ENCODE measurements at places on chromosomes 3 and 15. TPM values are rescaled to one million over a fixed set of nuclear protein-coding genes. Genes with fewer than 3 reads are reported as not detected.
A peak's percentile ranks its signal among the peaks of the same experiment; 100 is the strongest.

- H3K27me3 ChIP-seq, result no peaks in the 10 kb centered on the region
- H3K36me3 ChIP-seq, result no peaks in the 10 kb centered on the region
- peaks cover 64% of the 10 kb centered on the region for H3K4me1 ChIP-seq
- H3K4me3 ChIP-seq, result peak overlapping the region; percentile 76
Observed at GRCh38 chr3:56923526-56924224, 121.9 kb upstream of the ARHGEF3 start.

- H3K36me3 ChIP-seq, result peaks cover 7% of the 10 kb centered on the region
- DNase-seq, result no peak
- no peak overlapping the region for H3K27ac ChIP-seq
- H3K4me3 ChIP-seq, result no peak overlapping the region
- no peaks in the 10 kb centered on the region for H3K4me1 ChIP-seq
Observed at GRCh38 chr3:117281371-117281770, 571.8 kb downstream of the TUSC7 start.

DNA sequence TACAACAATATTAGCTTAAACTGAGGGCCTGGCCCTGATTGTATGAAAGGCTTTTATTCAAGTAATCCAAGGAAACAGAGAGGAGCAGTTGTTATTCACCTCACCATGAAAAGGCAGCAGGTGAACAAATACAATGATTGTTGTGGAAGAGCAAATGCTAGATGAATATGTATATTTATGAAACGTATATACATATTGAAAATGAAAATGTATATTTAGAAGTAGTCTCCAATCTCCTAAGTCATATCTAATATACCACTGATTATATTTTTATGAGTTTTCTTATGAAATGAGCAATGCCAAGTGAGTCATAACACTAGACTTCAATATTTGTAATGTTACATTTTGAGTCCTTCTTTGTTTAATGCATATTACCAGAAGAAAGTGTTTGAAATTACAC lies 116.2 kb upstream of the KCNMB2 start:
- H3K36me3 ChIP-seq, result no peaks in the 10 kb centered on the region
- DNase-seq, result no peak
- H3K27ac ChIP-seq, result no peak overlapping the region

DNA sequence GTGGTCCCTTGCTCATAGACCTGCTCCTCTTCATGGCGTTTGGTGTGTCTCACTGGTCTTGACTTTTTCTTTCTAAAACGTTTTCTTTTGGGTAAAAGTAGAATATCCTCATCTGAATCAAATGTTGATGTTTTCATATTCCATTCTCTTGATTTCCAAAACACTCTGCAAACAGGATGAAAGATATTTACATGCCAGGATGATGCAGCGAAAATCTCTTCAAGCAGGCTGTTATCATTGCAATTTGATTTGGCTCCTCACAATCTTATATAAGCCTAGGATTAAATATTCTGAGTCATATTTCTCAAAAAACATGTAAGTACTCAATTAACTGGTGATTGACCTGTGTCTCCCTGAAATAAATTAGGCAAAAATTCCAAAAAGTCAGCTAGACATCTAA lies 10.1 kb downstream of the PP2D1 start:
- no peaks in the 10 kb centered on the region for H3K4me1 ChIP-seq
- H3K4me3 ChIP-seq, result no peak overlapping the region
- peaks cover 4% of the 10 kb centered on the region for H3K36me3 ChIP-seq

DNA sequence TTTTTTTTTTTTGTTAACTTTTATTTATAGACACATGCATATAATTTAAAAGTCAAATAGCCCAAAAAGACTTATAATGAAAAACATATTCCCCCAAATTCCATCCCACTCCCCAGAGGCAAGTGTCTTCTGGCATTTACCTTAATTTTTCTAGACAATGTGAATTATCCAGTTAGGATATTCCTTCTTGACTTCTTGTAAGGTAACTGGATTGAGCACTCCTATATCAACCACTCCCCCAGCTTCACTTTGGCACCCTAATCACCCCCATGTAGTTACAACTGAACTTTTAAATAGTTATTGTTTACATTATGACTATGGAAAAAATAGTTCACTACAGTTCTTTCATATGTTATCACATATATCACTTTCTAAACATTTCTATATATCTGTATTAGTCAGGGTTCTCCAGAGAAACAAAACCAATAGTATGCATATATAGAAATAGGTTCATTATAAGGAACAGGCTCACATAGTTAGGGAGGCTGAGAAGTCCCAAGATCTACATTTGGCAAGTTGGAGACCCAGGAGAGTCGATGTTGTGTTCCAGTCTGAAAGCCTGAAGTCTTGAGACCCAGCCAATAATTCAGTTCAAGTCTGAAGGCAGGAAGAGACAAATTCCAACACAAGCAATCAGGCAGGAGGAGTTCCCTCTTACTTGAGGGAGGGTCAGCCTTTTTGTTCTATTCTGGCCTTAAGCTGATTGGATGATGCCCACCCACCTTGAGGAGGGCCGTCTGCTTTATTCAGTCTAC lies 175.8 kb downstream of the THSD4 start:
- DNase-seq, result no peak
- H3K27me3 ChIP-seq, result peaks cover 6% of the 10 kb centered on the region
- H3K27ac ChIP-seq, result no peak overlapping the region
- no peak overlapping the region for H3K4me3 ChIP-seq
- peaks cover 18% of the 10 kb centered on the region for H3K4me1 ChIP-seq

DNA sequence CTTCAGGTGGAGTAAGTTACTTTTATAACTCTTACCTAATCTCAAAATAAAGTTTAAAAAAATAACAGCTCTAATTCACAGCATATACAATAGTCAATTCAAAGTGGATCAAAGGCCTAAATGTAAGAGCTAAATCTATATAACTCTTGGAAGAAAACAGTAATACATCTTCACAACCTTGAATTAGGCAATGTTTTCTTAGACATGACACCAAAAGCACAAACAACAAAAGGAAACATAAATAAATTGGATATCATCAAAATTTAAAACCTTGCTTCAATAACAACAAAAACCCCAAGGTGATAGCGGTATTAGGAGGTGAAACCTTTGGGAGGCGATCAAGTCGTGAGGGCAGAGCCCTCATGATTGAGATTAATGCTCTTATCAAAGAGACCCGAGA lies 12.8 kb downstream of the DENND6A start:
- H3K4me1 ChIP-seq, result peaks cover 87% of the 10 kb centered on the region
- H3K27me3 ChIP-seq, result peaks cover 5% of the 10 kb centered on the region
- H3K4me3 ChIP-seq, result no peak overlapping the region
- no peak for DNase-seq
- peaks cover 21% of the 10 kb centered on the region for H3K36me3 ChIP-seq
- peak overlapping the region; percentile 46 for H3K27ac ChIP-seq

- H3K4me1 ChIP-seq, result peaks cover 2% of the 10 kb centered on the region
- no peak for DNase-seq
- H3K27ac ChIP-seq, result no peak overlapping the region
Observed at GRCh38 chr3:188890572-188891270, 281.1 kb upstream of the TPRG1 start.

DNA sequence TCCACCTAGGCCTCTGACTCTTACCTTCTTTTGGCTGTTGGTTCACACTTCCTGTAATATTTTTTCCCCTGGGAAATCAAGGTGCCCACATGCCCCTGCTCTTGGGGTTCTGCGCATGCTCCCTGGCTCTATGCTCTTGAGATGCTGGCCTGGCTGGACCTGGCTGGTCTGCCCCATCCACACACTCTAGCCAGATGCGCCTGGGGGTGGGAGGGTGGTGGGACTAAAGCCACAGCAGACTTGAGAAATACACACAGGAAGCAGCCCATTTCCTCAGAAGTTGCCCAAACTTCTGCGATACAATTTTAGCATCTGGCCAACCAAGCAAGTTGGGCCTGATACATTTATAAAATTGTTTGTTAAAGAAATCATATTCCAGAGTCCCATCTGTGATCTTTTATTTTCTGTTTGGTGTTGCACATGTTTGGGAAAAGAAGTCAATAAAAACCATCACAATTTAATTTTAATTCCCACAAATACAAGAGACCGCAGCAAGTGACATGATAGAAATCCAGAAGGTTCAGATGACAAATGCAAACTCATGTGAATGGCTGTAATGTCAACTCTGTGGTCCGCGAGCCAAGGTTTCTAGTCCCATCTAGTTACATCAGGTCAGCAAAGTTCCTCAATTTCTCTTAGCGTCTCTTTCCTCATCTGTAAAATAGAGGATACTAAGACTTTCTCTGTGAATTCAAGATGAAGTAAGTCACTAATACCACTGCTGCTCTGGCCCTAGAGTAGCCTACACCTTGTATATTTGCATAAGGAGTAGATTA lies 55.9 kb upstream of the MEF2A start:
- DNase-seq, result peak; percentile 30
- H3K27ac ChIP-seq, result peak overlapping the region; percentile 43
- no peaks in the 10 kb centered on the region for H3K36me3 ChIP-seq
- H3K4me3 ChIP-seq, result peak overlapping the region; percentile 40

DNA sequence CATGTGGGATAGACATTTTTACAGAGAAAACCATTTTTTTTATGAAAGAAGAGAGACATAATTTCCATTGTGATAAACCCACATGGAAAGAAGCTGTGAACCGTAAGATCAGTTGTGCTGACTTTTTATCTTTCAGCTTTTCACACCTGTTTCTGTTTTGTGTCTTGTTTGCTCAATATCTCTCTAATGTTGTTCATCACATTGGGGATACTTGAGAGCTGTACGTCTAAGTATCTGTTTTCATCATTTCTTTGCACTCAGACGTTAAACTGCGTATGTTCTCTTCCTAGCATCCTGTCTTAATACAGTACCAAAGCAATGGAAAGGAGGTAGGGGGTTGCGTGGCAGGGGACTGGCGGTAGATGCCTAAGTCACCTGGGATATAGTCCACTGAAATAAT lies 449.0 kb downstream of the NAALADL2 start:
- H3K4me1 ChIP-seq, result peaks cover 13% of the 10 kb centered on the region
- no peak for DNase-seq
- H3K27ac ChIP-seq, result no peak overlapping the region
- no peak overlapping the region for H3K4me3 ChIP-seq
- no peaks in the 10 kb centered on the region for H3K27me3 ChIP-seq
- no peaks in the 10 kb centered on the region for H3K36me3 ChIP-seq

- peaks cover 61% of the 10 kb centered on the region for H3K4me1 ChIP-seq
- peaks cover 4% of the 10 kb centered on the region for H3K36me3 ChIP-seq
- H3K27me3 ChIP-seq, result no peaks in the 10 kb centered on the region
- peak overlapping the region; percentile 82 for H3K4me3 ChIP-seq
Observed at GRCh38 chr15:68114356-68114755, 60.2 kb downstream of the PIAS1 start.

- peak; percentile 44 for DNase-seq
- peaks cover 10% of the 10 kb centered on the region for H3K27me3 ChIP-seq
- peaks cover 12% of the 10 kb centered on the region for H3K4me1 ChIP-seq
- no peak overlapping the region for H3K27ac ChIP-seq
- no peaks in the 10 kb centered on the region for H3K36me3 ChIP-seq
Observed at GRCh38 chr15:77633134-77633912, 611 bp upstream of the LINGO1 start.

GRCh38 chr3:60440869-60441268 lies 810.4 kb downstream of the FHIT start:
- peaks cover 2% of the 10 kb centered on the region for H3K27me3 ChIP-seq
- no peaks in the 10 kb centered on the region for H3K4me1 ChIP-seq
- H3K4me3 ChIP-seq, result no peak overlapping the region
- H3K36me3 ChIP-seq, result no peaks in the 10 kb centered on the region
- DNase-seq, result no peak

GRCh38 chr3:151863611-151864010 lies 9.8 kb upstream of the SUCNR1 start:
- no peaks in the 10 kb centered on the region for H3K36me3 ChIP-seq
- H3K4me1 ChIP-seq, result no peaks in the 10 kb centered on the region
- H3K27ac ChIP-seq, result no peak overlapping the region

DNA sequence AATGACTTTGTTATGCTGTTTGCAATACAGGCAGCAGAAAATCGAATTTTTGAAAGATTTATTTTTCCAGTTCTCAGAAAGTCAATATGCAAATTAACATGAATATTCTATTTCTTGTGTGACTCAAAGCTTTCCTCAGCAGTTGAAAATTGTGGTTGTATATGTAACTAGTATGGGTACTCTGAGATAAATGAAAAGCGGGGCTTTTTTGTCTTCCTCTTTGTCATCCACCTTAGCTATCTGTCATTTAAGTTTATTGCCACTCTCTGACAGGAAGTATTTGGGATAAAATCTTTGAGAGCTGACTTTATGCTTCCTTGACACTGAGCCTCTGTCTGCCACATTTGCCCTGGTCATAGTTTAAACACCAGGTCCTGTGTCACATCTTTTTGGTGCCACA lies 91.5 kb downstream of the ATG7 start:
- no peaks in the 10 kb centered on the region for H3K27me3 ChIP-seq
- no peak for DNase-seq
- no peaks in the 10 kb centered on the region for H3K4me1 ChIP-seq
- H3K4me3 ChIP-seq, result no peak overlapping the region
- H3K36me3 ChIP-seq, result peaks cover 36% of the 10 kb centered on the region

- H3K27me3 ChIP-seq, result no peaks in the 10 kb centered on the region
- no peak overlapping the region for H3K4me3 ChIP-seq
- no peak overlapping the region for H3K27ac ChIP-seq
- DNase-seq, result no peak
- no peaks in the 10 kb centered on the region for H3K4me1 ChIP-seq
Observed at GRCh38 chr15:49610157-49610918, 10.3 kb downstream of the FAM227B start.

WNT5A gene
- polyA plus RNA-seq, result not detected

PRR20G gene
- not detected for polyA plus RNA-seq

IQCF5 gene
- not detected for polyA plus RNA-seq

VEPH1 gene
- polyA plus RNA-seq, result 0.94 TPM

PROK2 gene
- polyA plus RNA-seq, result not detected

BOC gene
- not detected for polyA plus RNA-seq

BDH1 gene
- polyA plus RNA-seq, result 14.2 TPM

CATSPER2 gene
- 0.34 TPM for polyA plus RNA-seq

PTX3 gene
- polyA plus RNA-seq, result not detected

Measured in immature natural killer cell (primary cell).